ENCODE measurements at places on chromosomes 7 and 10. TPM values are rescaled to one million over a fixed set of nuclear protein-coding genes. Genes with fewer than 3 reads are reported as not detected.

Gene MAD1L1
- 19.1 TPM for total RNA-seq

Gene AGR2
- not detected for total RNA-seq

Gene CHST3
- total RNA-seq = 18.5 TPM

Gene ZNF503
- 6.8 TPM for total RNA-seq

Gene METTL27
- total RNA-seq = 0.27 TPM

Gene LSM8
- total RNA-seq = 22.8 TPM

Gene TUBAL3
- 0.12 TPM for total RNA-seq

Gene TRIL
- 2.4 TPM for total RNA-seq

Gene GPR37
- not detected for total RNA-seq
